ENCODE measurements at places on chromosomes 3 and 15.
A peak's percentile ranks its signal among the peaks of the same experiment; 100 is the strongest.

- DNase-seq, result no peak
- H3K4me1 ChIP-seq, result no peaks in the 10 kb centered on the region
- H3K4me3 ChIP-seq, result no peak overlapping the region
- no peaks in the 10 kb centered on the region for H3K27me3 ChIP-seq
- no peak overlapping the region for H3K27ac ChIP-seq
Measured at GRCh38 chr15:83436513-83437158, 10.5 kb upstream of the SH3GL3 start.

- no peaks in the 10 kb centered on the region for H3K36me3 ChIP-seq
- H3K4me3 ChIP-seq, result no peak overlapping the region
- no peaks in the 10 kb centered on the region for H3K27me3 ChIP-seq
- H3K27ac ChIP-seq, result no peak overlapping the region
Measured at GRCh38 chr3:70731046-70731445, 418.6 kb upstream of the MDFIC2 start.

DNA sequence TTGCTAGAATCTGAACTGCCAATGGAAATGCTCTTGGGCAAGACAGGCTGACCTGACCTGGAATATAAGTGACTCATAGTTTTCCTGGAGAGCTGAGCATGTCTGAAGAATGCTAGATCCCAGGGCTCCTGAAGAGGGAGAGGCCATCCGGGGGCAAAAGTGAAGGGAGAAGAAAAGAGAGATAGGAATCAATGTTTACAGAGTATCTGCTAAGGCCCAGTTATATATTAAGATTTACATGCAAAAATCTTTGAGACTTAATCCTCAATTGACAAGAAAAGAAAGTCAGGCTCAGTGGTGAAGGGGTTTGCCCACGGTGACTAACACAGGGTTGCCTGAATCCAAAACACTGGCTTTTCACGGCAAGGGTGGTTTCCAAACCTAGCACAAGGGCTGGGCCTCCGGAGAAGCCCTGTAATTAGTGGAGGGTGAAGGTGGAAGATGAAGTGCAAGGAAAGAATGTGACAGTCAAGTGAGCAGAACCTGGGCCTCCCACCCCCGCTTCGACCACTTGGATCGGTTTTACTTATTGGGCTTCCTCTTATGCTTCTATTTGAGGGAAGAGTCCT lies 91.7 kb upstream of the FGF12 start:
- H3K27ac ChIP-seq, result no peak overlapping the region
- no peaks in the 10 kb centered on the region for H3K27me3 ChIP-seq
- no peak overlapping the region for H3K4me3 ChIP-seq
- no peak for DNase-seq

DNA sequence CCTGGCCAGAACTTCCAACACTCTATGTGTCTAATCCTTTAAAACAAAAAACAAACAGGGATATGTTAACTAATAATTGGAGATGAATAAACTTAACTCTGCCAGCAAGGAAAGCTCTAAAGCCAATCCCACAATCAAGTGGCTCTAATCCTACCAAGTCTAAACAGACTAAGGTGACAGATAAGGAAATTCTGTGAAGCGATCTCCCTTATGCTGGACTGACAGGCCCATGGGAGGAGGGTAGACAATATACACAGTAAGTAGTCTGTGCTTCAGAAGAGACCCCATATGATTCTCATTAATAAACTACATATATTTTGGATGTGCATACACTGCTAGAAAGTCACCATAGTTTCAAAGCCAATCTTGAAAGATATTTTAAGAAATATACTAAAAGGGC lies 10.1 kb downstream of the VPS13C start:
- H3K4me3 ChIP-seq, result no peak overlapping the region
- no peaks in the 10 kb centered on the region for H3K27me3 ChIP-seq
- no peaks in the 10 kb centered on the region for H3K36me3 ChIP-seq
- no peak overlapping the region for H3K27ac ChIP-seq

DNA sequence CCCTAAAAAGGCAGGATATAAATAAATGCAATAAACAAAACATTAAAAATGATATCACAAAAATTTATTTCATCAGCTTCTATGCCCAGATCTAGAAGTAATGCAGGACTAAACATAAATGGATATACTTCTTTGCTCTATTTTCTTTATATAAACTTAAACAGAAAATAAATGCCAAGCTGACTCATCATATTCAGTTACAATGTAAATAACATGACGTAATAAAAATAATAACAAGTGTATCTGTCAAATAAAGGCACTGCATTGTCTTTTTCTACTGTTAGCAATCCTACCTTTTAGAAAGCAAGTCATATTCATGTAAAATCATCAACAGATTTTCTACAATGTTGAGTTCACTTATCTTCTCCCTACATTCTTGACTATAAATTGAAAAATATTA lies 61.6 kb downstream of the NEK10 start:
- no peak for DNase-seq
- H3K36me3 ChIP-seq, result no peaks in the 10 kb centered on the region
- no peaks in the 10 kb centered on the region for H3K4me1 ChIP-seq
- no peak overlapping the region for H3K4me3 ChIP-seq

GRCh38 chr3:183907911-183908331 lies 23.2 kb upstream of the PARL start:
- peak; percentile 52 for DNase-seq
- H3K4me3 ChIP-seq, result no peak overlapping the region
- no peak overlapping the region for H3K27ac ChIP-seq
- no peaks in the 10 kb centered on the region for H3K36me3 ChIP-seq
- H3K27me3 ChIP-seq, result no peaks in the 10 kb centered on the region

DNA sequence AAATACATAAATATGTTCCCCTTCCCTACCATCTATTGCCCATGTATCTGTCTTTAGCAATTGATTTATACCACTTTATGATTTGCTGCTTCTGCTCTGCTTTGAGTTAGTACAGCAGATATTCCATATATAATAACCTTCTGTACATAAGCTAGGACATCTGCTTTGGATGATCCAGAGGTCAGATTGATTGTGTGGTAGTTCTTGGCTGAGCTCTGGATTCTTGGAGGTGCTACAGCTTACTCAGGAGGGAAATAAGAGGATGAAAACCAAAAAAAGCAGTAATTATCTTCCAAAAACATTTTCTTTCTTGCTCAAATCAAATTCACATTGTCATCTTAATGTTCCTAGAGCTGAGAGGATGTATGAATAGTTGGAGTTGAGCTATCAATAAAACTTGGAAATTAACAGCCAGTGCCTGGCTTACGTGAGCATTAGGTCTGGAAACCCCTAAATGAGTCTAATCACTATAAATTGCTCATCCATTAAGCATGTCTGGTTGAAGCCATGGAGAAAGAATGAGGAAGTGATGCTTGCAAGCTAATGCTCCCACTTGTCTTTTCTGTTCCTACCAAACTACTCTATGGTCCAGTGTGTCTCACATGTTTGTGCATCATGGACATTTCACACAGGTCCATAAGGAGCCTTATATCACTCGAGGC lies 36.3 kb upstream of the TMEM42 start:
- no peak overlapping the region for H3K27ac ChIP-seq
- no peaks in the 10 kb centered on the region for H3K4me1 ChIP-seq
- no peaks in the 10 kb centered on the region for H3K36me3 ChIP-seq
- no peaks in the 10 kb centered on the region for H3K27me3 ChIP-seq

GRCh38 chr15:68277131-68277602 lies 378 bp upstream of the FEM1B start:
- H3K4me1 ChIP-seq, result peaks cover 46% of the 10 kb centered on the region
- DNase-seq, result peak; percentile 42
- H3K4me3 ChIP-seq, result peak overlapping the region; percentile 69
- H3K36me3 ChIP-seq, result no peaks in the 10 kb centered on the region
